ENCODE measurements at places on chromosomes 1 and 21.

- DNase-seq: peak; percentile 99
Measured at GRCh38 chr1:155308493-155309422, at the start of gene FDPS. FDPS (plus strand) TSS chr1:155308866; CDS start chr1:155309790, 924 bp downstream.

DNA sequence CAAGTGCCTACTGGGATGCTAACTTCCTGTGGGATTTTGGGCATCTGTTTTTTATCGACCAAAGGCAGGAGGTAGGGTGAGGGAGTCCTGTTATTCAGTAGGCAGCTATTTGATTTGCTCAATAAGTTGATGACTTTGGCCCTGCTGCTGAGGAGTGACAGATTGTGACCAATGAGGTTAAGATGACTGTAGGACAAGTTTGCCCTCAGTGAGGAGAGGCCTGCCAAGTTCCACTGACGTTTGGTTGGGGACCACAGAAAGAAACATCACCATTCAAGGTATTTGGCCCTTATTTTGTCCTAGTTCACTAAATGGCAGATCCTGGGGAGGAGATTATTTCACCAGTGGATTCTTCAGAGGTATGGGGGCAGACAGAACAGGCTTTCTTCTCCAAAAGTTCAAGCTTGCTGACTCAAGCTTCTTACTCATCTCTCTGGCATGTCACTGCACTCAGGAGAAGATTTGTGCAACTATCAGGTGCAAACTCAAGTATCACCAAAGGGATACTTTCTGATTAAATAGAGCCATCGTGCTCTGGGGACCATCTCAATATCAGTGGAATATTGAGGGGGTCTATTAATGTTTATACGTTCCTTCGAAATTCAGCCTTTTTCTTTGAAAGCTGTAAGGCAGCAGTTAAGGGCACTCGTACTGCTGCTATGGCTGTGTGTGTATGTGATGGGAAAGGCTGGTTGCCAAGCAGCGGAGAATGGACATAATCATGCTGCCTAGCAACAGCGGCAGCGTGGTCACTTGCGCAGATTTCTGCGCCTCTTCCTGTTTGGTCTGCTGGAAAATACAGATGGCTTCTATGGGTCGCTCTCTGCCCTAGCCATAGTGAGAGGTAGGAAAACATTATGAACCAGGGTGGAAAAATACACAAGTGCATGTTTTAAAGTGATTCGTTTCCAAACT is 78.7 kb downstream of the PBX1 start:
- DNase-seq: peak; percentile 45

- DNase-seq: no peak
Measured at GRCh38 chr1:185654199-185654951, 79.8 kb upstream of the HMCN1 start.

- no peak for DNase-seq
Measured at GRCh38 chr1:212951126-212951946, 995 bp downstream of the VASH2 start.

GRCh38 chr1:19672237-19672636 is 7.6 kb downstream of the HTR6 start:
- peak; percentile 68 for DNase-seq

DNA sequence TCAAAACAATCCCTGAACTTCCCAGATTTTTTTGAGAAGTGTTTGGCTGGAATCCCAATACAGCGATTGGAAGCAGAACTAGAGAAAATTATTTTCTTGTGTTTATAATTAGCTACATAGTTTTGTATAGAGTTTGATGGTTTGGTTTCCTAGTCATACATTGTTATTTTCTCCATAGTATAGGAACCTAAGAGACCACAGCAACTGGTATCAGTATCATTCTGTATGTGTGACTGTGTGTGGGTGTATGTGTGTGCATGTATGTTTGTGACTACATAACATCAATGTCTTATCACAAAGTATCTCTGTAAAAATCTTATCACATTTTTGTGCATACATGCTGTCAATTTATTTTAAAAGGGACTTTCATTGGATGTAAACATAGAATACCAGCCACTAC is 780.5 kb downstream of the MRPL39 start:
- no peak for DNase-seq

DNA sequence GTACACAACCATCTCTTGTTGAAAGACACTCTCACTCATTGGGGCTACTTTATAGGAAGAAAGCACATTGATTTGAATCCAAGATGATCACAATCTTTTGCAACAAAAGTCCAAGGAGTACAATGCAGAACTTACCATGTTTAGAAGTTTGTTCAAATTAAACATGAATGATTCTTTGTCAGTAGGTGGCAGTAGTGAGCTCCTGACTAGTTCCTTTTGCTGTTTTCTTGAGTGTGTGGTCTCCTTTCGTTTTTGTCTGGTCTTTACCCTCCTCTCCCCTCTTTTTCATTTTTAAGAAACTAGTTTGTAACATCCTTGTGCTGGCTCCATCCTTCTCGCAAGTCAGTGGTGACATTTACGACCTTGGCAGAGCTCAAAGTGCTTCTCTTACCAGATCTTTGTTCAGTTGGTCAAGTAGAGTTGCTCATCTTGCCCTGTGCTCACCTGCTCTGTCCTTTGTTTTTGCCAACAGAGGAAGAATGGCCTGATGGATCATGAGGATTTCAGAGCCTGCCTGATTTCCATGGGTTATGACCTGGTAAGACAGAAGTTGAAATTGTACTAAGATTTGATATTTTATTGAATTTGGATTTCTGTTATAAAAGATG is 35.7 kb upstream of the MTR start:
- no peak for DNase-seq

DNA sequence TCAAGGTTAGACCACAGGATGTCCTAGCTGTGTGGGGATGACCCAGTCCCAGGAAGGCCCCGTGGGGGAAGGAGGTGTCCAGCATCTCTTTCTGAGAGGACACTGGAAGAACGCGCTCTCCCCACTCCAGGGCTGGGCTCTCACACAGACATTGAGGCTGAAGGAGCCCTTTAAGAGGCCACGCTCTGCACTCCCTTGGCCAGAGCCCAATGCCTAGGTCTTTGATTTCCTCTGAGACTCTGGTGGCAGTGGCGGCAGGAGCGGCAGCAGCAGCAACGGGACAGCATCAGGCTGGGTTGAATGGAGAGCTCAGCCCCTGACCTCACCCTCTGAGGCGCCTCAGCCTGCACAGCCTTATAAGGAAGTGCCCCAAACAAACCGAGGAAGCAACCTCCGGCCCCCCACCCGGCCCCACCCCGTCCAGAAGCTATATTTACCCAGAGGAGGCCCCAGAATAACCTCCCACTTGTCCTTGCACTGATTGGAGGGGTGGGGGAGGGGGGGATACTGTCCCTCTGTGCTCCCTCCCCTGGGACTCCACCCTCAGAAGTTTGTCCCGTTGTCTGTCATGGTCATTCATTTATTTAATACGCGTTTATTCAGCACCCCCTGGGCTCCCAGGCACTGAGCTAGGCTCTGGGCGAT is 12.3 kb downstream of the NES start:
- DNase-seq: no peak

- DNase-seq: no peak
Measured at GRCh38 chr1:208606959-208607358, 362.8 kb upstream of the PLXNA2 start.

GRCh38 chr1:94925004-94925403 is 1.9 kb downstream of the CNN3 start:
- no peak for DNase-seq

DNA sequence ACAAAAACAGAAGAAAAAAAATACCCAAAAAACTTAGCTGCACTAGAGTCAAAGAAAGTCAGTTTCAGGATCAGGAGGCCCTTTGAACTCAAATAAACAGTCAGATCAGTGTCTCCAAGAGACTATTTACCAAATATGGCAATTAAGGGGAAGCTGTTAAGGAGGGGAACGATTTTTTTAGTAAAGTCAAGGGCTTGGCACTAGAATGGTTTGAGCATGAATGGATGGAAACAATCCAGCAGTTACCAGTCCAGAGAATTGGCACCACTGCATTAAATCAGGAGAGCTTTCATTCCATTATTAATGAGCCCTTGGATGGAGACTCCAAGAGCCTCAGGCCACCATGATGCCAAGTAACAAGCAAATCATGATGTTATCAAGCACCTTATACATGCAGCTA is 7.2 kb downstream of the TRAPPC3 start:
- no peak for DNase-seq

DNA sequence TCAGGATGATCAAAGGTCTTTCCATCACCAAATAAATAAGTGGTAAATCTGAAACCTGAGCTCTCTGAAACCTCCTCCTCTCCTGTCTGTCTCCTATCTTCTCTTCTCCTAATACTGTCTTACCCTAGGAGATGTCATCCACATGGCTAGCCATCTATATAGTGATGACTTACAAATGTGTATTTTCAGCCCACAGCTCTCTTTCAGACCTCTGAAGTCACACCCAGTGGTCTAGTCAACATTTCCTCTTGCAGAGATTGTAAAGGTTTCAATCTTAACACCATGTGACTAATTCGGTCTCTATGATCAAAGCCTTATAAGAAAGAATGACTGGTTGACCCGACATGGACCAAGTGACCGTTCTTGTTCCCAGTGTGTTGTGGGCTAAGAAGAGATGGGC is 63.1 kb upstream of the DPT start:
- DNase-seq: no peak

DNA sequence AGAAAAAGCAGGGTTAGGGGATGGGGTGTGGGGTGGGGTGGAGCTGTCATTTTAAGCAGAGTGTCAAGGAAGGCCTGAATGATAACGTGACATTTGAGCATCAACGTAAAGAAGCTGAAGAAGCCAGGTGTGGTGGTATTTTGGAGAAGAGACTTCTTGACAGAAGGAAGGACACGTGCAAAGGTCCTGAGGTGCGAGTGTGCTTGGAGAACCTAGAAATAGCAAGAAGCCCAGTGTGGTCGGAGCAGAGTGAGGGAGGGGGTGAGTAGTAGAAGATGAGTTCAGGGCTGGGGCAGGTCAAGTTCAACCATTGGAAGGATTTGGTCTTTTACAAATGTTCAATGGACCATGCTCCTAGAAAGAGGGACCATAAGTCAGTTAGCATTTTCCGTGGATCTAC is 140.2 kb upstream of the ZBTB40 start:
- no peak for DNase-seq

All from head of caudate nucleus (tissue), 42 donors.